Lower lobe of right lung (tissue), 2 donors: ENCODE measurements at places on chromosomes 3 and 15. TPM values are rescaled to one million over a fixed set of nuclear protein-coding genes. Genes with fewer than 3 reads are reported as not detected.

LINGO1 gene
- total RNA-seq = 0.86 TPM

LEKR1 gene
- total RNA-seq = 5.8 TPM

GRCh38 chr3:101202640-101203039, 117.7 kb downstream of the IMPG2 start:
- no peak for DNase-seq
- no peaks in the 10 kb centered on the region for H3K27me3 ChIP-seq
- H3K4me1 ChIP-seq = no peaks in the 10 kb centered on the region
- H3K4me3 ChIP-seq = no peak overlapping the region
- H3K36me3 ChIP-seq = no peaks in the 10 kb centered on the region
- no peak overlapping the region for H3K27ac ChIP-seq

- no peak overlapping the region for H3K27ac ChIP-seq
- H3K4me3 ChIP-seq = no peak overlapping the region
- DNase-seq = no peak
- no peaks in the 10 kb centered on the region for H3K27me3 ChIP-seq
Measured at GRCh38 chr3:41288785-41289184, 89.5 kb downstream of the CTNNB1 start.
